ENCODE measurements at places on chromosomes 2 and 18. TPM values are rescaled to one million over a fixed set of nuclear protein-coding genes. Genes with fewer than 3 reads are reported as not detected.
A peak's percentile ranks its signal among the peaks of the same experiment; 100 is the strongest.

The CBLN2 gene
- total RNA-seq, result 73.7 TPM

The GNAL gene
- 67.0 TPM for total RNA-seq

- peaks cover 55% of the 10 kb centered on the region for H3K36me3 ChIP-seq
- peak overlapping the region; percentile 94 for H3K27ac ChIP-seq
- no peak overlapping the region for H3K4me3 ChIP-seq
- no peak for DNase-seq
- H3K4me1 ChIP-seq, result peaks cover 20% of the 10 kb centered on the region
Measured at GRCh38 chr2:218745160-218745558, 34.5 kb downstream of the TTLL4 start.

The CACNB4 gene
- 22.3 TPM for total RNA-seq

DNA sequence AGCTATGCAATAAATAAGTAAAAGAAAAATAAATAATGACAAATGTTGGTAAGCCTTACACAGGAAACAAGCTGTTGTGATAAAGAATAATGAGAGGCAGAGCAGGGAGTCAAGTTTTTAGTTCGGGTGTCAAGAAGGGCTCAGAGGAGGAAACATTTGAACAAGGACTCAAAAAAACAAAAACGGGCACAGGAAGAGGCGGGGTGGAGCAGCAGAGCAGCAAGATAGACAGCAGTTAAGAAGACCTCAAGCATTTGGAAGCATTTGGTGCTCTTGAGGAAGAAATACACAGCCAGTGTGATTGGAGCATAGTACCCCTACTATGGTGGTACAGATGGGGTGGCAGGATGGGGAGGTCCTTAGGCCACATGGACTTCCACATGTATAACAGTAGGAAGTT is 2.8 kb downstream of the TMEM169 start:
- H3K4me1 ChIP-seq, result peaks cover 25% of the 10 kb centered on the region
- no peak overlapping the region for H3K27ac ChIP-seq
- H3K36me3 ChIP-seq, result no peaks in the 10 kb centered on the region
- no peak for DNase-seq
- H3K27me3 ChIP-seq, result no peaks in the 10 kb centered on the region

The EMILIN1 gene
- 20.9 TPM for total RNA-seq
